GM20000 (cell line): ENCODE measurements at places on chromosomes 11 and 22.

- no peak for DNase-seq
Observed at GRCh38 chr11:125241104-125241503, 76.6 kb downstream of the PKNOX2 start.

DNA sequence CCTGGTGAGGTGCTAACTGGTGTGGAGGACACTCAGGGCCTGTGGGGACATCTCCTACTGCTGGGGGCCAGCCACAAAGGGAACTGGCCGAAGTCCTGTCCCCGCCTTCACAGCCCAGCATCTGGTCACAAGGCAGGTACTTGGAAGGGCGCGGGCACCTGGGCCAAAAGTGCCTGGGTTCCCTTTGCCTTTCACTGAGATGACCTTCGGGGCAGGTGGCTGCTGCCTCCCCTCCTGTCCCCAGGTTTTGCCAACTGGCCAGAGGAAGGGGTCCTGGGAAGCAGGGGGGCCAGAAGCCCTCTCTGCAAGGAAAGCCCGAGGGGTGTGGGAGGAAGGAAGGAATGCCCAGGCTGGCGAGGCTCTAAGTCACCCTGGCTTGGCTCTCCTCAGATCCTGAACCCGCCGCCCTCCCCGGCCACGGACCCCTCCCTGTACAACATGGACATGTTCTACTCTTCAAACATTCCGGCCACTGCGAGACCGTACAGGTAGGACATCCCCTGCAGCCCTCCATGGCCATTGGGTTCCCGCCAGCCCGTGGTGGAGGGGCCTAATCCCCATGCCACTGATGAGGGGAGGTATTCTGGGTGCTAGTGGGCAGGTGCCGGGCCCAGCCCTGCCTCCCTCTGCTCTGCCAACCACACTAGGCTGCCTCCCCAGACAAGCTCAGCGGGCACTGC lies 14.4 kb upstream of the PPP6R3 start:
- DNase-seq: no peak

DNA sequence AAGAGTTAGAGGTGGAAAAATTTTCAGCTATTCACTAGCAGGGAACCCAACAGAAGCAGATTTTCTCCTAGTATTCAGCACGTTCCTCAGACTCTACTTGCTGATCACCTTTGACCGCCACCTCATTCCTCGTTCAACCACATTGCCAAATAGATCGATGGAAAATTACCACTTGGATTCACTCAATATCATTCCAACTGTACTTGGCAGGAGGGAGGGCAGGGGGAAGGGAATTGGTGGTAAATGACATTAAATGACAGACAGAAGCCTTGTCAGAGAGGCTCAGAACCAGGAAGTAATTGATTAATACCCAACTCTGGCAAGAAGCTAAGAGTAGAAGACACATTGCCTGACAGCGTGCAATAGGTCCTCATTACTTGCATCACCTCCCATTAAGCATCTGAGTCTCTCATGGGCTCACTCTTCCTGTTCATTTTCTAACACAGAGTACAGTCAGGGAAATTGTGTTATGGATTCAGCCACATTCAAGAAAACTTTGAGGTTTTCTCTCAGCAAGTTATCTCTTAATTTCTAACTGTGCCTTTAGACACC lies 240.5 kb upstream of the FAT3 start:
- DNase-seq: no peak

DNA sequence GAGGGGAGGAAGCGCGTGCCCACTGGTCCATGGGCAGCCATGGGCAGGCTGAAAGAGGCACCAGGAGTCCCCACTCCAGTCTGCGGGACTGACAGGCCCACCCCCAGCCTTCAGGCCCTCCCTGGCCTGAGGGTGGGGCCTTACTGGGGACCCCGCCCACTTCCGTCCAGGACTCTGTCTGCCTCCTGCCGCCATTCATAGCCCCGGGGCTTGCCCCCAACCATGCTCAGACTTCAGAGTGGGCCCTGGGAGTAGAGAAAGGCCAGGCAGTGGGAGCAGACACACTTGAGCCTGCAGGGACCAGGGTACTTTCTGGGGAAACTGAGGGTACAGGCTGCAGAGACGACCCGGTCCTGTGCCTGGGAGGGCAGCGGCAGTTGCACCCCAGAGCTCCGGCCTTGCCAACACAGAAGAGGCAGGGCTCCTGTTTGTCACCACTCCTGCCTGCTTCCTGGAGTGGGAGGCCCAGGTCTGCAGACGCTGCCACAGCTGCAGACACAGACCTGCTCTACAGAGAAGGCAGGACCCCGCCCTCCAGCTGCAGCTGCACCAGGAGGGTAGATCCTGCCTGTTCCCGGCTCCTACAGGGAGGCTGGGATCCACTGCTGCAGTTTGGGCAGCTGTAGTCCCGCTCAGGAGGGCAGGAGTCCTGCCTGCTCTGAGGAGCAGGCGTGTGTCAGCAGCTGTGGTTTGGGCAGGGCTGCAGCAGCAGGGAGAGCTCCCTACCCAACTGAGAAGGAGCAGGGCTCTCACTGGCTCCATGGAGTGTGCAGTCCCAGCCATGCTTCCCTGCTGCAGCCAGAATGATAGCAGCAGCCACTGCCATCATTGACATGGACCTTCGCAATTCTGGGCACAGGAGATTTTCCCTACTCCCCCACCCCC lies 387.9 kb upstream of the ANO3 start:
- no peak for DNase-seq

- no peak for DNase-seq
Observed at GRCh38 chr11:44760917-44761550, 34.3 kb downstream of the TSPAN18 start.

DNA sequence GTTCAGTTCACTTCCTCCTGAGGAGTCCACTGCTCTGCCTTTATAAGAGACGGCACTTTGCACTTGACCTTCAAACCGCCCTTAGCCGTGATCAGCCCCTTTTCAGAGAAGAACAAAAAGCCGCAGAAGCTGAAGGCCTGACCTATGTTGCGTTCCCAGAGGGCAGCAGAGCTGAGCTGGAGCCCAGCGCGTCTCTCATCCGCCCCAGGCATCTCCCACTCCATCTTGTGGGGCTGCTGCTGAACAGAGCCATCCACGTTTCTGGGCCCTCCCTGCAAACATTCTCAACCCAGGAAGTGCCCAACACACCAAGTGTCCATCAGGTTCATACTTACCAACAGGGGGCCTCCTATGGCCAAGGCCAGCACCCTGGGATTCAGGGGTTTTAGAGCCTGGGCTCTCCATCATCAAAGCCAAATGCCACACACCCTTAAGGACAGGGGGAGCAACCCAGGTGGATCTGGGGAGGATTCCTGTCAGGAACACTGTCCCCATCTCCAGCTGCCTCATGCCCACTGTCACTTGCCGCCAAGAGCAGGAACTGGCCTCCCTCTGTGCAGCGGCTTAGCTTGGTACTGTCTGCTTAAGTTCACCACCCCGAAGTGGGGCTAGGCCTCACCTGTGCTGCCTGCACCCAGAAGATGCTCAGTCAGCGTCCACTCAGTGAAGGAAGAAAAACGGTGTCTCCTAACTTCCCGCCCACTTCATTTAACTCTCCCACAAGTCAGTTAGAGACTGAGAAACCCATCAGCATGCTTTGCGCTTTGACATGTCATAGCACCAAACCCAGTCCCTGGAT lies 16.0 kb upstream of the EFCAB6 start:
- no peak for DNase-seq

- no peak for DNase-seq
Observed at GRCh38 chr22:37865510-37865909, 16.3 kb downstream of the EIF3L start.

DNA sequence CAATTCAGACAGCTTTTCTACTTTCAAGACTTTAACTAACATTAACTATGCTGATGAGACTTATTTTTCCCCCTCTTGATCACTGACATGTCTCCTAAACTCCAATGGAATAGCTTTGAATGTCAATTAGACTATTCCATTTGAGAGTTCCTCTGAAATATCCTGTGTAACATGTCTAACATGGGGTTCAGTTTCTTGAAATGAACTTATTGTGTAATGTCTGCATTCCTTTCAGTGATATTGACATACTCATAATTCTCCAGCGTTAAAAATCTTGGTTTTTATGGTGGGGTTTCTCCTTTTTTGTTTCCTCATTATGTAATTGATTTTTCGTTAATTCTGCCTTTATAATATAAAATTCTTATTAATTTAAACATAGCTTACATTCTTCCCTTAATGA lies 37.7 kb upstream of the SPTBN2 start:
- DNase-seq: no peak

DNA sequence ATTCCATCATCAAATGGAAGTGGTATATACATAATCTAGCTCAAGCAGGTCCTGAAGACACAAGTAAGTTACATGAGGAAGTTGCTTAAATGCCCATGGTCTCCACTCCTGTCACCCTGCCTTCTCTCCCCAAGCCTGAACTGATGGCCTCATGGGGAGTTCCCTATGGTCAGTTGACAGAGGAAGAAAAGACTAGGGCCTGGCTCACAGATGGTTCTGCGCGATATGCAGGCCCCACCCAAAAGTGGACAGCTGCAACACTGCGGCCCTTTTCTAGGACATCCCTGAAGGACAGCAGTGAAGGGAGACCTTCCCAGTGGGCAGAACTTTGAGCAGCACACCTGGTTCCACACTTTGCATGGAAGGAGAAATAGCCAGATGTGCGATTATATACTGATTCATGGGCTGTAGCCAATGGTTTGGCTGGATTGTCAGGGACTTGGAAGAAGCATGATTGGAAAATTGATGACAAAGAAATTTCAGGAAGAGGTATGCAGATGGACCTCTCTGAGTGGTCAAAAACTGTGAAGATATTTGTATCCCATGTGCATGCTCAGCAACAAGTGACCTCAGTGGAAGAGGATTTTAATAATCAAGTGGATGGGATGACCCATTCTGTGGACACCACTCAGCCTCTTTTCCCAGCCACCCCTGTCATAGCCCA lies 17.3 kb upstream of the CD82 start:
- no peak for DNase-seq

GRCh38 chr11:59429924-59430516 lies 3.8 kb upstream of the OR5A2 start:
- DNase-seq: peak; percentile 58

DNA sequence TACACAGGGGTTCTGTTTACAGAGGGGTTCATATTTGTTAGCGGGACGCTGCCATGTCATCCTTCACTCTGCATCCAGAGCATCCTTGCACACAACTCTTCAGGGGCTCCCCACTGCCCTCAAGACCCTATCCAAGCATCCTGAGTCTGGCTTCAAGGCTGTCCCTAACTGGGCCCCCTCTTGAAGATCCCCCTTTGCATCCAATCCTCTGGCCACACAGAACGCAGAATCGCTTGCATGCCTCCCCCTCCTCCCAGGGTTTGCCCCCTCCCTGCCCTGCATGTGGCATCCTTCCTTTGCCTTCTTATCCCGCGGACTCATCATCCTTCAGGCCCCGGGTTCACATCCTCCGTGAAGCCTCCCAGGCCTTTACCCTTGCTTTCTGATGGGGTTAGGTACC lies 18.6 kb downstream of the C1QTNF6 start:
- DNase-seq: no peak

GRCh38 chr11:123145220-123145619 lies 49.8 kb downstream of the CLMP start:
- no peak for DNase-seq

DNA sequence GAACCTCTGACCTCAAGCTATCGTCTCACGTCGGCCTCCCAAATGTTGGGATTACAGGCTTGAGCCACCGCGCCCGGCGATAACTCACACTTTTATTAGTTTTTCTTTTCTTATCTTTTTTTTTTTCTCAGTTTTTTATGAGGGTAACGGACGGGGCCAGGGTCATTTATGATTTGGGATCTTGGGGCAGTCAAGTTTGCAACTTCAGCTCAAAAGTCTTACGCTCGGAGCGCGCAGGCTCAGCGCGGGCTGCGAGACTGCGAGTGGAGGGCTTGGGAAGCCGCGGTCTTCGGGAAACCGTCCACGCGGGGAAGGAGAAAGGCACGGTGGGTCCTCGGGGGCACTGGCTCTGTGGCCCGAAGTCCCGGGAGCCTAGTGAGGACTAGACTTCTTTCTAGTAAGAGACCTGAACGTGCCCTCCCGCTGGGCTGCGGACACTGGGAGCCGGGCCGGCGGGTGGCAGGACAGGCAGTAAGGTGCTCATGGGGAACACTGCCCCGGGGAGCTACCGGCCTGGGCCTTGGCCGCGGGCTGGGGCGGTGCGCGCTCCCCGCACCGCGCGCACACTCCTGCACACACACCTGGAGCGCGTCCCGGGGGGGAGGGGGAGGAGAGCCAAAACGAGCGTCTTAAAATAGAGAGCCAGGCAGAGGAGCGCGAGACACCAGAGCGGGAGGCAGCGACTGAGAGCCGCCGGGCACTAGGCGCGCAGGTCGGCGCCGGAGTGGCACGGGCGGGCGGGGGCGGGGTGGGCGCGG lies 476 bp upstream of the BARX2 start:
- peak; percentile 27 for DNase-seq

DNA sequence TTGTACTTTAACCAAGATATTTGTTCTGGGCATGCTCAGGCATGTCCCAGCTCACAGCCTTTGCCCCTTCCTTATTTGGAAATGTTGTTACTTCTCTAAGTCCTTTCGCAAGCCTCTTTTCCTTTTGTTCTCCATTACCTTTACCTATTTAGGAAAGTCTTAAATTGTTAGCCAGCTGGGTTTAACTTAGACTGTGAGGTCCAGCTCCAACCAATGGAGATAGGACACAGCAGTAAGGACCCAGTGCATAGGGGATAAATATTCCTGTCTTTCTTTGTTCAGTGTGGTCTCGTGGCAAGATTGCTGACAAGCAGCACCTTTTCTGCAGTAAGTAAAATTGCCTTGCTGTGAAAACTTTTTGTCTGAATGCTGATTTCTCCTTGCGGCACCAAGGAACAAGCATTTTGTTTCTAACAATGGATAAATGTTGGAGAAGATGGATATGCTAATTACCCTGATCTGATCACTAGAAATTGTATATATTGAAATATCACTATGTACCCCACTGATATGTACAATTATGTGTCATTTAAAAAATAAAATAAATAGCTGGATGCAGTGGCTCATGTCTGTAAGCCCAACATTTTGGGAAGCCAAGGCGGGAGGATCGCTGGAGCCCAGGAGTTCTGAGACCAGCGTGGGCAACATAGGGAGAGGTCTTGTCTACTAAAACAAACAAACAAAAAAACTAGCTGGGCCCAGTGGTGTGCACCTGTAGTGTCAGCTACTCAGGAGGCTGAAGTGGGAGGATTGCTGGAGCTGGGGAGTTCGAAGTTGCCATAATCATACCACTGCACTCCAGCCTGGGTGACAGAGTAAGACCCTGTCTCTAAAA lies 31.9 kb upstream of the FTH1 start:
- DNase-seq: no peak

DNA sequence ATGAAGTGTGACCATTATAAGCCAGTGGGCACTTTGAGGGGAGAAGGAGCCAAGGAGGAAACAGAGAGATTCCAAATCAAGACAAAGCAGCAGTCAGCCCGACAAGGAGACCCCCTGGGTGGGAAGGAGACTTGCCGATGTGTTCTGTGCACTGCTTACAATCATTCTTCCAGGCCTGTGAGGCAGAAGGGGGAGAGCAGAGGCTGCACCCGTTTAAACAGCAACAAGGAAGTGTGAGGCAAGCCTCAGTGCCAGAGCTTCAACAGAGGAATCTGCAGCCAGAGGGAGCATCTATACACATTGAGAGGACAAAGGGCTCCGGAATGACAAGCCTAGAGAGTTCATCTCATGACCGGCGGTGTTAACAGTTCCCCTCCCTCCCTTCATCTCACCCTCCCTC lies 121.1 kb downstream of the NXPE2 start:
- no peak for DNase-seq

GRCh38 chr11:117490911-117491310 lies 163.3 kb downstream of the CEP164 start:
- no peak for DNase-seq

- DNase-seq: no peak
Observed at GRCh38 chr11:62456630-62457029, 37.8 kb downstream of the SCGB1A1 start.

GRCh38 chr11:134226806-134227325 lies 2.4 kb downstream of the VPS26B start:
- DNase-seq: no peak
